ENCODE measurements at places on chromosomes 5 and 9.

GRCh38 chr5:111223101-111223786, 940 bp upstream of the CAMK4 start:
- no peak for DNase-seq

- DNase-seq, result no peak
Measured at GRCh38 chr9:6459718-6460117, 46.7 kb downstream of the UHRF2 start.

DNA sequence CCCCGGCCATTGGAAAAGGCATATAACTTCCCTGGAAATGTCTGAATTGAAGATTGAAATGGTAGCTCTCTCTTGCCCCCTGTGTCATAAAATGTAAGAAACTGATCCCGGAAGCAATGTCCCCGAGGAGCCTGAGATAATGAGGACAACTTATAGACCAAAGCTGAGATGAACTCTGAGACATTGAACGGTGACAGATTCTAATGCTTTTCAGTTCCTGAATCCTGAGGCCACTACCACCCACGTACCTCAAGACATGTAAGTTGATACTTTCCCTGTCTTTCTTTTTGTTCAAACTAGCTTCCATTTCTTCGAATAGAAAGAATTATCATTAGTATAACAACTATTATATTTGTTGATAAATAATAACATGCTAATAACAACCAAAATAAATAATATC, 51.0 kb downstream of the KIF4B start:
- no peak for DNase-seq

- DNase-seq, result no peak
Measured at GRCh38 chr9:114603248-114603647, 7.8 kb upstream of the TMEM268 start.

DNA sequence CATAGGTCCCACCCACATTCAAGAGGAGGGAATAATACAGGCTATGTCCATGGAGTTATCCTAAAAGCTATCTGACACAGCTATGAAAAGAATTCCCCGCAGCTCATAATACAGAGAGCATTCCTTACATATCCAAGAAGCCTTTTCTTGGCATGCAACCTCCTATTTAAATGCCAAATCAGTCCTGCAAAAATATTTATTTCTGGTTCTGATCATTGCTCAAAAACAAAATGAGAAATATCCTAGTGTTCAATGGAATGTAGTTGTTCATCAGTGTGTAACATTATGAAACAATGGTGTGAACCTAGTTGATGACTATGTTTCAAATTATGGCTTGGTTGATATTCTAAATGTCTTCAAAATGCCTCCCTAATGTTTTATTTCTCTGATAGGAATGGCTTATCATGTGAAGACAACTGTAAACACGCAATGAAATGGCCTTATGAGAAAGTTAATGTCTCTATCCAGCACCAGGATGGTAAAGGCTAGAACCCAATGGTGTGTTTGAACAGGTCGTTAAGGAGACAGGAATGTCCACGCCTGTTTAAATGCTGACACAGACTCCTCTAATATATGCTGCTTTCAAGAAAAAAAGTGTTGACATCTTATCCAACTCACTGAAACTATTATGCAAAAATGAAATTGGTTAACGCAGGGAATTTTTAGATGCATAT, 126.7 kb upstream of the CDH6 start:
- no peak for DNase-seq

DNA sequence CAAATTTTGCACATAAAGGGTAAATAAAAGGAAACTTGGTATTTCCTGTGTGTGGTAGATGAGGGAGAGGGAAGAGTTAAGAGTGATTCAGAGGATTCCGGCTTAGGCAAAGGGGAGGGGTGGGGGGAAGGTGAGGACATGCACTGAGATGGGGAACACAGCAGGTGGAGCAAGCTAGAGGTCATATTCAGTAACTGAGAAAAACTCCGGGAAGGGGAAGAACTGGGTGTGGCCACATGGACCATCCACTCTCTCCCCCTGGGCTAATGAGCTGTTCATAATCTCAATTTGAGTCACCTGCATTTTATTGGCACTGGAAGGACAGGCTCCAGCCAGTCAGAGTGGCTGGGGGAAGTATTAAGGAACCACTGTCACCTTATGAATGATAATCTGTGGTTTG, 45.1 kb upstream of the UGCG start:
- no peak for DNase-seq

- DNase-seq, result peak; percentile 69
Measured at GRCh38 chr5:10663489-10664179, 97.4 kb downstream of the DAP start.

DNA sequence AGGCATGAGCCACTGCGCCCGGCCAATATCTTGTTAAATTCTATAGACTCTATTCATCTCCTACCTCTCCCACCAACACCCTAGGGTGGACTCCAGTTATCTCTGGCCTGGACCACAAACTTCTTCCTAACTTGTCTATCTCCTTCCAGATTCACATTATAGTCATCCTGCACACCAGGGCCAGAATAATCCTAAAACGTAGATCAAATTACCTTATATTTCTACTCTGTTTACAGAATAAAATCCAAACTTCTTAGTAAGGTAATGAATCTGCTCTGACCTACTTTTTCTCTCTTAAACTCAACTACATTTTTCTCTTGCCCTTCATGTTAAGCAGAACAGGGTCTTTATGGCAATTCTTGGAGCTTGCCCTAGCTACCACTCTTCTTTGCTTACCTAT, 6.9 kb downstream of the ELL2 start:
- DNase-seq, result no peak

GRCh38 chr5:74055486-74056106, 429.6 kb downstream of the ARHGEF28 start:
- no peak for DNase-seq
